ENCODE measurements at places on chromosomes 5 and 9.

DNA sequence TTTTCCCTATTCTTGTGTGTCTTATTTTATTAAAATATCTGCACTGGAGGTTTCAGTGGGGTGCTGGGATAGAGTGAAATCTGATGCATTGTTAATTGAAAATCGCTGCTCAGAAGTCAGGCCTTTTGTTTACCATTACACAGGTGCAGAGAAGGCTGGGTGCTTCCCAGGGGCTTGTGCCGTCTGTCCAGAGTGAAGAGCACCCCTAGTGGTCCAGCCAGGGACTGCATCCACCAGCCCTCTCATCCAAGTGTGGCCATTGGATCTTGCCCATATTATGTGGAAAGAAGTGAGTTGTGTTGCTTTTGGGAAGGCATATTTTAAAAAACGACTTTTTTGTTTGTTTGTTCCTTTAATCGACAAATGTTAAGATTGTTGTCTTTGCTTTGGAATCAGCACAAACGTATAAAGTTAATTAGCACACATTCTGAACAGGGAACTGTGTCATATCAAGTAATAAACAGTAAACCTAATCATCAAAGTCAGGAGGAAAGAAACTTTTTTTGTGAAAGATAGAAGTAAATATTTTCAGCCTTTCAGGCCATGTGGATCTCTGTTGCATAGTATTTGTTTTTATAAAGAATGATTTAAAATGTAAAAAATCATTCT is 315.6 kb downstream of the MTRR start:
- DNase-seq: no peak

DNA sequence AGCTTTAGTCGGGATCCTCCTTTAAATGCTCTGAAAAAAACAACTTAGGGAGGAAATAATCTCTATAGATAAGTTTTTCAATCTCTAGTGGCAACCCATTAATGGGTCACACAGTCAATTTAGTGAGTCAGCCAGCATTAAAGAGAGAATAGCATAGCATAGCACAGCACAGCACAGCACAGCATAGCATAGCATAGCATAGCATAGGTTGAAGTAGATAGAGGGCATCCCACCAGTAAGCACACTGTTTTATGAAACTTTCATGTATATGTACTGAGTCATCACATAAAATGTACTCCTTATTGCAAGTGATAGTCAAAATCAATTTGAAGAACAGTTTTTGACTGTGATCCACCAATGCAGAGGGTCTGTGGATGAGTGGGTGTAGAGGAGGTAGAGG is 522.9 kb downstream of the CCDC171 start:
- DNase-seq: no peak

DNA sequence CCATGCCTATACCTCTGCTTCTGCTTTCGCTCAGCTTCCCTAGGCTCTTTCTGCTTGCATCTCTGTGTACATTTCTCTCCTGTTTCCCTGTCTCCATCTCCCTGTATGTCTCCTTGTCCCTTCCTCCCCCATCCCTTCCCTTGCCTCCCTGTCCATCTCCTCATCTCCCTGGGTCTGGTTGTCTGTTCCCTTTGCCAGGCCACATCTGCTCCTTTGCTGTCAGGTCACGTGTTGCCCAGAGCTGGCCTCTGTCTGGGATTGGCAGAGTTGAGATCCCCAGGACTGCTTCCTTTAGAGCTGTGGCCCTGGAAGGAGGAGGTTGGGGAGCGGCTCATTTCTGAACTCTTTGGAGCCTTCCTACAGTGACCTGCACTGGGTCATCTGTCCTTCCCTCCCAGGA is 31.8 kb upstream of the PTGS1 start:
- no peak for DNase-seq

GRCh38 chr5:71873191-71873591 is 154.1 kb downstream of the CARTPT start:
- no peak for DNase-seq

DNA sequence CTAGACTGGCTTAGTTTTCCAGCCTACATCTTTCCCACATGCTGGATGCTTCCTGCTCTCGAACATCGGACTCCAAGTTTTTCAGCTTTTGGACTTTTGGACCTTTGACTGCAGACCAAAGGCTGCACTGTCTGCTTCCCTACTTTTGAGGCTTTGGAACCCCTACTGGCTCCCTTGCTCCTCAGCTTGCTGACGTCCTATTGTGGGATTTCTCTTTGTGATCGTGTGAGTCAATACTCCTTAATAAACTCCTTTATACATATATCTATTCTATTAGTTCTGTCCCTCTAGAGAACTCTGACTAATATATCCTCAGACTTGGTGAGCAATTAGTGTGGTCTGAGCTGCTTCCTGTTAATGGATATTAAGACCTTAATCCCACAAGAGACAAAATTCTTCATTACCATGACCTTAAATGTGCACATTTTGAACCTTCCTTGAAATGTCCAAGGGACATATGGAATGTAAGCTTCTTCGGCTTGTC is 752.9 kb downstream of the CDH18 start:
- no peak for DNase-seq

DNA sequence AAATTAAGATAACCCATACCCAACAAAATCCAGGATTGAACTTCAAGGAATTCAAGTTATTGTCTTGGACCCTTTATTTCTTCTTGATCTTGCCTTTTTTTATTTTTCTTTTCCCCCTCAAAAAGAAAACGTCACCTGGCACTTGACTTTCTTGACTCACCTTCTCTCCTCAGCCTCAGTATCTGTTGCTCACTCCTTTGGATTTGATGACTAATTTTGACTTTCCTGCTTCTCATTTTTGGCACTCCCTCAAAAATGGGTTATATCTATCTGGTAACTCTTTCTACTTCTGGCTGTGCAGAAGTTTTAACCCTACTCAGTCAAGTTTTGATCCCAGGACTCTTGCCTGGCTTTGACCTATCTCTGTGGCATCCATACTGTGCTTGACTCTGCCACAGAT is 66.6 kb upstream of the SPATA31D4 start:
- DNase-seq: no peak

GRCh38 chr5:10525124-10525495 is 38.8 kb upstream of the ANKRD33B start:
- DNase-seq: no peak

GRCh38 chr5:35096216-35096615 is 48.5 kb upstream of the AGXT2 start:
- no peak for DNase-seq

- DNase-seq: no peak
Measured at GRCh38 chr5:4058899-4059298, 463.3 kb downstream of the IRX1 start.

DNA sequence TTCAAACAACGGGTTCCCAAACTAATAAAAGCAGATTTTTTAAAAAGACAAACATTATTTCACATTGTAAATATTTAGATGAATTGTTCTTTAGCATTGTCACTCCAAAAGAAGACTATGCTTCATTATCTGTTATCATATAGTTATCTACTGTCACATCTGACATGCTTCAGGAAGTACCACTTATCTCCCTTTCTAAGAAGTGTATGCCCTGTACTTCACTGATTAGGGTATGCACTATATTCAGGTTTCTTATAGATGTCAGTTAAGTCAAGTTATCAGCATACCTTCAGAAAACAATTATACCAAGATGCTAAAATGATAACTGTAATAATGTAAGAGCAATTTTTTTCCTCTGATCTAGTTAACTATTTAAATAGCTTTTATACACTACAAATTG is 40.4 kb downstream of the LMBRD2 start:
- DNase-seq: no peak
